Stimulated activated CD4-positive, alpha-beta T cell treated with anti-CD3 and anti-CD28 coated beads, Interleukin-15, amount 100 ng/mL, for 1 hour (primary cell): ENCODE measurements at places on chromosomes 6 and 20.

- peak; percentile 63 for DNase-seq
These were observed at the start of gene CST7 for GRCh38 chr20:24948939-24949679. Gene CST7 (plus strand): TSS chr20:24949269. CDS start chr20:24949506, 237 bp downstream.

- DNase-seq, result no peak
These were observed 3.7 kb downstream of the KIF16B start for GRCh38 chr20:16569246-16570153.

GRCh38 chr6:156485150-156485549 lies 292.0 kb upstream of the ARID1B start:
- DNase-seq, result no peak

DNA sequence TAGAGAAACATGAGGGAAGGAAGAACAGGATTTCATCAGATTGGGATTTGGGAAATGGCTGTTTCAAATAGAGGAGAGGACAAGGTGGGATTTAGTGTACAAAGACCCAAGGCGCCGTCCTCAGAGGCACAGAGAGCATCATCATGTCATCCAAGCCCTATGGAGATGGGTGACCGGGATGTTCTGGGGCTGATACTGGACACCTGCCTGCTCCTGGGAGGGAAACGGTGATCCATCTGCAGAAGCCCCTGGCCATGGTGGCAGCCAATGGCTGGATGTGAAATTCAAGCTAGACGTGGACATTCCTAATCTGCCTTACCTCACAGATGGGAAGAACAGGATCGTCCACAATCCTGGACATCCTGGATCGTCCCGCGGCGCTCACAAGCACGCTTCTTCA lies 12.7 kb downstream of the NKX2-2 start:
- DNase-seq, result no peak

DNA sequence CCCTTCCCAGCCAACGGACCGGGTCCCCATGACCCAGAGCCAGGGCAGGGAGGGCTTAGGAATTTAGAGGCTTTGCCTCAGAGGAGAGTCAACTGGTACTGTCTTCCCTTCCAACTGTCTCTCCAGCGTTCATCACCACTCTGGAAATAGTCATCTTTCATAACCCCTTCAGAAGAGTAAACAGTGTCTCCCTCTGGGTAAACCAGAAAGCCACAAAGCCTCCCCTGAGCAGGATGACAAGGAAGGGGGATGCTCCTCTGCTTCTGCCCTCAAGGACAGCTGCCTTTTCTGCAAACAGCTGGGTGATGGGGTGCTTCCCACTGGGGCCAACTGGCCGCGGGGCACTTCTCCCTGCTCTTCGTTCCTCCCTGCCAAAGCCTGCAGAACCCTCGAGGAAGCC lies 90.1 kb downstream of the PSMG4 start:
- no peak for DNase-seq

GRCh38 chr6:3013486-3013885 lies 13.8 kb downstream of the NQO2 start:
- DNase-seq, result no peak

DNA sequence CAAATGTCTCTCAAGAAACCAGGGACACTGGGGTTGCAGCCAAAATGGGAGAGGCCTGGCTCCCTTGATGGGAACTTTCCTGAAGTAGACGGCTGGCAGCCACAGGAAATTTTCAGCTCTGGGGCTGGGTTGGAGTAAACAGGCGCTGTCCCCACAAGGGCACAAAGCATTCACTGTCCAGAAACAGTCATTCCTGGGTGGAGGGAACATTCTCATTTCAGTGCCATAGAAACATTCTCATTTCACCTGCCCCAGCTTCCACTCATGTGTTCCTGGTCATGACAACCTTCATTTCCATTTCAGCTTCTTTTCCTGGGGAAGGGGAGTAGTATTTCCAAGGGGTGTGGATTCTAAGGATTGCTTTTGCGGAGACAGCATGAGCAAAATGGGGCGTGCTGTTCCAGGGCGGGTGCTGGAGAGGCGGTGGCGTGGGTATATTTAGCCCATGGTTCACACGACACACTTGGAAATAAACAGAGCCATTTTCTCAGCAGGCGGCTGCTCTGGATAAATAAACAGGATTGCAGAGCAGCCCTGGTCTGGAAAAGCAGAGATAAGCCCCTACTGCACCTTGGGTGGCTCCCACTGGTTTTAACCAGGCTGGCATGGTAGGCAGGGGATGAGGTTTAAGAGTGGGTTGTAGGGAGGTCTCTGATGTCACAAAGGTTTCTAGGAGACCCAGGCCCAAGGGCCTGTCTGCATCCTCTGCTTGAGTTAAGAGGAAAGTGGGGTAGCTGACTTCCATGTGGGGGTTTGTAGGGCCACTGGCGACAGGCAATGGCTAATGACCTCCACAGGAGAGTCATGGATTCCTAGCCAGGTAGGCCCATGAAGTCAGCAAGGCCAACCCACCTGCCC lies 32.9 kb downstream of the COX4I2 start:
- DNase-seq, result no peak

- DNase-seq, result no peak
These were observed 749.3 kb downstream of the TENT5A start for GRCh38 chr6:81003156-81003555.

DNA sequence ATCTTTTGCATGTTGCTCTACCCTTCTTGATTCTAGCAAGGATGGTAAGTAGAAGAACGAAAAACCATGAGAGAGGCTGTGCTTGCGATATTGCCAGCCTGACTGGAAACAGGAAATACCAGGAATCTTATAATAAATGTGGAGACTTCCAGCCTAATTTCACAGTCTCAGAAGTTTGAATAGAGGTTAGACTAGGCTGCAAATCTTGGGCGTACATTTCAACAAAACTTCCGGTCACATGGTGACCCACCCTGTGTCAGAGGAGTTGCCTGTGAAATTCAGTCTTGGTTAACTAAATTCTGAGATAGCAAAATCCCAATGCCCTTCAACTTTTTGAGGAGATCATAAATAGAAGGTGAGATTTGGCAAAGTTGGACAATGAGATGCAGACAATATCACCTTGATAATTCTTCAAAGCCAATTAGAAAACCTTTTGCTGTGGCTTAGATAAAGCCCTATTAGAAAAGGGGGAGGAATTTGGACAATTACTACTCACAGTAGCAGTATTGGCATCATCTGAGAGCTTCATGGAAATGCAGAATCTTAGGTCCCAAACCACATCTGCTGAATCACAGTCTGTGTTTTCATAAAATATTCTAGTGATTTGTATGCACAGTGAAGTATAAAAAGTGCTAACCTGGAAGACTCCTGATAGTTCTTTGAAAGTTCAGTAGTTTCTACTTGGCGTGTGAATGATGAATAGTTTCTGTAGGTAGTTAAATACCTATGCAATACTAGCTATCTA lies 262.0 kb upstream of the JAG1 start:
- DNase-seq, result no peak

- DNase-seq, result no peak
These were observed 297.4 kb downstream of the TFAP2C start for GRCh38 chr20:56926501-56926900.

DNA sequence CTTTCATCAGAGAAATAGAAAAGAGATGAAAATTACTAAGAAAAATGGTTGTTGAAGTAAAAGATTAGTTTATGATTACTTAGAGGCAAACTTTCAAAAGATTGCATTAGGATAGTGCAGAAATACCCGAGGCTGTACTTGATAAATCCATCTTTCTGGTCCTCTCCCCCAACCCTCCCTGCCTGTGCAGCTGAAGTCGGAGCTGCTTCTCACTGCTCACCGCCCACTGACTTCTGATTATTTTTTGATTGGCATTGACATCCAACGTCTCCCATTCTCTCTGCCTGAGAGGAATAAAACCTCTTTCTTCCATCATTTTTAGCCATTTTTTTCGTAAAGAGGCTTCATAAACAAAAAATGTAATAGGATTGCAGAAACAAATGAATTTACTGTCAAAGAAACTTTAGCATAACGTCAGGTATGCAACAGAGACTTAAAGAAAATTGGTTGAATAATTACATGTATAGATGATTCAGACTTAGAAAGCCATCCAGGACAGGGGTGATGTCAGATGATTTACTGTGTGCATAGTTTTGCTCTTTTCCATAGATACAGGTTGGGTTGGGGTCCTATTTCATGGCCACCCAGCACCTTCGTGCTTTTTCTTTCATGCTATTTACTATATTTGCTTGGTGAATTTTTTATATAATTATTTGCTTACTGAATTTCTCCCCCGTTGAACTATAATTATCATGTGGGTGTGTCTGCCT lies 53.6 kb upstream of the EDN3 start:
- no peak for DNase-seq

DNA sequence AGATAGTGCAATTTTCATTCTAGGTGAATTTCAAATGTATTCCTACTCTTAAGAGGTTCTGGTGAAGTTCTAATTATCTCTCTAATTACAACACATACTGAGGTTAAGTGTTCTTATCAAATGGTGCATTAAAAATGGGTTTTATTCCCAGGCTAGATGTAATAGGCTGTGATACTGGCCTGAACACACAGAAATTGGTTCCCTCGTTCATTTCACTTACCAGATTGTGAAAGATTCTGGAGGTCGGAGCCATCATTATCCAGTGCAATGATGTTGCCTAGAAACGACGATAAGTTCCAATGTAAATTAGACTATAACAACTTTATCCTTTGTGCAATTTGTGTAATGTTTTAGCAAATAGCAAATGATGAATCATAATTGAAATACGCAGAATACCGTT lies 172.6 kb upstream of the SOX4 start:
- no peak for DNase-seq

GRCh38 chr6:100880149-100880852 lies 828 bp downstream of the ASCC3 start:
- no peak for DNase-seq

GRCh38 chr20:39603219-39603618 lies 641.1 kb downstream of the DHX35 start:
- no peak for DNase-seq

- no peak for DNase-seq
These were observed 11.3 kb downstream of the GRIK2 start for GRCh38 chr6:101404775-101405174.

- DNase-seq, result no peak
These were observed 85.6 kb downstream of the SNX5 start for GRCh38 chr20:17882834-17883591.

GRCh38 chr6:28738396-28738765 lies 185.4 kb downstream of the TRIM27 start:
- no peak for DNase-seq

- no peak for DNase-seq
These were observed 708.4 kb upstream of the CITED2 start for GRCh38 chr6:140082867-140083297.

GRCh38 chr6:145309842-145310535 lies 425.3 kb downstream of the EPM2A start:
- DNase-seq, result no peak
